ENCODE measurements at places on chromosomes 16 and 17.

- DNase-seq: peak; percentile 4
Measured at GRCh38 chr17:19533718-19534561, at the start of gene SLC47A1. SLC47A1 (plus strand) TSS chr17:19533854; CDS start chr17:19533940, 86 bp downstream.

- no peak for DNase-seq
Measured at GRCh38 chr16:87723226-87723623, 42.6 kb downstream of the KLHDC4 start.

DNA sequence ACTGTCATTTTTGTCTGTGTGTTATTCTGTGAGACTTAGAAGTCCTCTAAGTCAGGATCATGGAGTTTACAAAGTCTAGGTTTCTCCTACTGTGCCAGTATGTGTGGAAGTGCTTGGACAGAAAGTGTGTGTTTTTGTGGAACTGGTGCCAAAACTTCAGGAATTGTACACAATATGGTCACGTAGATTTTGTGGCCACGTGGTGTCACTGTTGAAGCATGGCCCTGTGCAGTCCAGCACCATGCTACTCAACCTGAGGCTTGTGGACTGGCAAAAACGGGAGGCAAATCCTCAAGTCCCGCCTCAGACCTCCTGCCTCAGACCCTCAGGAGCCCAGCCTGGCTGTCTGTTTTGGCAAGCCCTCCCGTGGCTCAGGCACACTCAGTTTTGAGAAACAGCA lies 16.7 kb upstream of the ALKBH5 start:
- DNase-seq: no peak

DNA sequence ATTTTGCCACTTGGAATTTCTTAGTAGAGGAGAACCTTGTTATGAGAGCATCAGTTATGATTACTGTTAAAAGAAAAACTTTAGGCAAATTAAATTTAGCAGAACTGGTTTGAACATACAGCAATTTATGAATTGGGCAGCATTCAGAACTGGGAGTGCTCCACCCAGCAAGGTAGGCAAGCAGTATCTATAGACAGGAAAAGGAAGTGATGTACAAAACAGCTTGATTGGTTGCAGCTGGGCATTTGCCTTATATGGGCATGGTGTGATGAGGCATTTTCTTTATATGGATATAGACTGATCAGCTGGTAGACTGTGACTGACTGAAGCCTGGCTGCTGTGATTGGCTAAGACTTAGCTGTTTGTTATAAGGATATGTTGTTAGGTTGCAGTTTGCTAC lies 17.6 kb upstream of the CYLD start:
- DNase-seq: no peak

DNA sequence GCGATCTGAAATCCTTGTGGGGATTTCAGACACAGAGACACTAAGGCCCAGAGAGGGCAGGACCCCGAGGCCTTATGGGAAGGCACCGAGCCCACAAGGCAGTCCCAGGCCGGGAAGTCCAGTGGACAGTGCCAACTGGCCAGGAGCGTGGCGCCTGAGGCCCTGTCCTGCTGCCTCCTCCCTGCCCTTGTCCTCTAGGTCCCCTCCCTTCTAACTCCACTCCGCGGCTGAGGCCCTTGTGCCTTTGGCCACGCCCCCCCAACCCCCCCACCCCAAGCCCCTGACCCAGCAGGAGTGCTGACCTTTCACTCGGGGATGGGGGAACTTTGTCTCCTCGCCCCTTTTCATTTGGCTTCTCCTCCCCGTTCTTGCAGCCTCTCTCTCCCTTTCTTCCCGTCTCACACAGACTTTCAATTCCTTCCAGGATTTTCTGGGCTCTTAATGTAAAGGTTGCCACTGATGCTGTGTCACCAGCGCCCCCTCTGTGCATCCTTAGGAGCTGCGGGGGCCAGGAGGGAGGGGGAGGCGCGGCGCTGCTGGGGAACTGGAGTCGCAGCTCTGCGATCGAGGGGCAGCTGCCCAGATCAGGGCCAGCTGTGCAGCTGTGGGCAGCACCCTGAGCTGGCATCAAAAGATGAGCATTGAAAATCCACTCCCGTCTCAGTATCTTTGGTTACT lies 29.1 kb downstream of the CRHR1 start:
- no peak for DNase-seq
